ENCODE measurements at places on chromosomes 16 and 17.

DNA sequence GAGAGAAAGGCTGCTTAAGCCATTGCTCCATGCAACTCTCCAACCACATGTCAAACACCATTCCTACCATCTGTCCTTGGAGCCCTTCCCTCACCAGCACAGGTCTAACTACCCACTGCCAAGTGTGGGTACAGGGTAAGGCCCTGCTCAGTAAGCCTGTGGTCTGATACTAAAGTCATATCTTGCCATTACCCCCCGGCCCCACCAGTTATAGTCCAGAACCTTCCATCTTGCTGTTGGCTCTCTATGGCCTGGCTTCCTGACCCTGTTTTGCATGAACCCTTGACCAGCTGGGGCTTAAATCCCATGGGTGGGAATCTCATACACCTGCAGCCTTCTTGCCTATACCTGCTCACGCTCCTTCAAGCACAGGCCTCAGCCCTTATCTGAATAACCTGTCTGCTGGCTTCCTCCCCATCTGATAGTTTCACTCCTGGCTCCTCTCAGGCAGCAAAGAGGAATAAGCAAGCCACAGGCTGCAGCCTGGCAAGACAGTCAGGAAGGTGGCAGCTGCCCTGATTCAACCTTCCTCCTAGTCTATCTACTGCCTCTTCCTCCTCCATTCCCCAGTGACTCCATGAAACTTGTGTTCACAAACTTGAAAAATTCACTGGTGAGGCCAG, 64.1 kb downstream of the ZFHX3 start:
- DNase-seq = no peak

DNA sequence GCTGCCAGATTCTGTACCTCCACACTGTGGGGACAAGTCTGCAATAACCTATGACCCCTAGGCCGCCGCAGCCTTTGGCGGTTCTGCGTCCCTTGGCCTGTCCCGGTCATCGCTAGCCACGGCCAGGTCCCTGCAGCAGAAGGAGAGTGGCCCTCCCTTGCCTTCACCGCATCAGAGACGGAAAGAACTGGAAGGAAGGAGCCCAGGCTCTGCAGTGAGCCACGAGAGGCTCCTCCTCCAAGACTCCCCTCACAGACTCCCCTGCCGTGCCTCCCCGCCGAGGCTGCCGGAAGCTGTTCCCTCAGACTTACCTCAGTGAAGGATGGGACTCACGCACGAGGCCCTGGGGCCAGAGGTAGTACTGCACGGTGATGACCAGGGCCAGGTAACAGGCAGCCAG, 11.0 kb downstream of the SLC38A8 start:
- no peak for DNase-seq

GRCh38 chr17:43403846-43404245, 5.1 kb downstream of the ARL4D start:
- DNase-seq = no peak

GRCh38 chr17:76452127-76452659, 759 bp downstream of the UBE2O start:
- DNase-seq = no peak

GRCh38 chr17:59676716-59677115, 30.5 kb downstream of the PTRH2 start:
- DNase-seq = no peak

GRCh38 chr16:66507731-66508239, 42.1 kb downstream of the TK2 start:
- DNase-seq = no peak

DNA sequence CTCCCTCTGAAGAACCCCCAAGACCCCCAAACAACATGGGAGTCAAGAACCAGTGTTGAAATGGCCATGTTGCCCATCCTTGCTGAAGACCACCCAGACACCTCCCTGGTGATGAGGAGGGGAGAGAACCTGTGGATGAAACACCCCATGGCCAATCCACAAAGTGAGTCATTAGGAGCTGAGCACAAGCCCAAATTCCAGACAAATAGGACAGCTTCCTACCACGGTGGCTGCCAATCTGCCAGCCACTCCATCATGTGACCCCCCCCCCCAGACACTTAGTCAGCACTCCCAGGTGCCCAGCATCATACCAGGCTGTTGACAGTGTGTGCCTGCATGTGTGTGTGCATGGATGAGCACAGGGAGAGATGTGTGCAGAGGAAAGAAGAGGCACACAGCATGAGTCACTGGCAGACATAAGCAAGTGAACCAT, 26.4 kb upstream of the RPL38 start:
- no peak for DNase-seq

GRCh38 chr17:64992325-64992802, 64.2 kb downstream of the GNA13 start:
- no peak for DNase-seq

- no peak for DNase-seq
These were observed 48.1 kb downstream of the MYO18A start for GRCh38 chr17:29131814-29132682.

- DNase-seq = no peak
These were observed 33.3 kb downstream of the PRKCB start for GRCh38 chr16:23869052-23869451.

DNA sequence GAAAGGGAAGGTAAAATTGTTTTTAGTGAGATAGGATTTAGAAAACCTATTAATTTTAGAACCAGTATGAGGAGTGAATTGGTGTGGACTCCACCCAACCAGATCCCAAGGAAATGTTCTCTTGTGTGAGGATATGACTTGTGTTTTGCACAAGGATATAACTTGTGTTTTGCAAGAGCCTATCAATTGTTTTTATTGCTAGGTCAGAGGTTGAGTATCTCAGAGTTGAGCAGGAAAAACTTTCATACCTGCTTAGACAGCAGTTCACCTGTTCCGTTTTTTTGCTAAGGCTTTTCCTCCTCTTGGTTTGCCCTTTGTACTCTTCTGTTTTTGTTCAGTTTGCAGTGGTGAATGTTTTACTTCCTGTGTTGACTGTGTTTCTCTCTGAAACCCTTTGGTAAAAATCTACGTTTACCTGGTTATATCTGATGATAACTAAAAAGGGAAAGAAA, 5.1 kb downstream of the NBR1 start:
- no peak for DNase-seq

DNA sequence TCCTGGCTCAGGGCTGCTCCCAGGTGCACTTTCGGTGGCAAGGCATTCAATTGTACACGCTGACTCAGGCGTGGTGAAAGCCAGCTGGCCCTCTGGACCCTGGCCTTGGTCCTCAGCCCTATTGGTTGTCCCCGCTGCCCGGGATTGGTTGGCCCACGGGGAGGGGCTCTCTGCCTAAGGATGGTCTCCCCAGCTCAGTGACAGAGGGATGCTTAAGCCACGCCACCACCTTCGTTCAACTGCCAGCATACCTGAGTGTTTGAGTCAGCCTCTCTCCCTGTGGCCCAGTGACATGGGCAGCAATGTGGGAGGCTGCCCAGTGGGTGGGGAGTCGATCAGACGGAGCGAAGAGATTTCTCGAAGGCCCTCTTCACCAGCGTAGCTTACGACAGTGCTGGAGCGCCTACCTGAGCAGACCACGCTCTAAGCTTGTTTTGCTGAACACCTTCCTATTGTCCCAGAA, 30.3 kb downstream of the IRF8 start:
- no peak for DNase-seq

DNA sequence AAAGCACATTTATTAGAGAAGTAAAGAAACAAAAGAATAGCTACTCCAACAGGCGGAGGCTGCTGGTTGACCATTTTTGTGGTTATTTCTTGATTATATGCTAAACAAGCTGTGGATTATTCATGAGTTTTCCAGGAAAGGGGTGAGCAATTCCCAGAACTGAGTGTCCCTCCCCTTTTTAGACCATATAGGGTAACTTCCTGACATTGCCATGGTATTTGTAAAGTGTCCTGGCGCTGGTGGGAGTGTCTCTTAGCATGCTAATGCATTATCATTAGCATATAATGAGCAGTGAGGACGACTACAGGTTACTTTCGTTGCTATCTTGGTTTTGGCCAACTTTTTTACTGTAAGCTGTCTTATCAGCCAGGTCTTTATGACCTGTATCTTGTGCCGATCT, 12.2 kb upstream of the HS3ST4 start:
- DNase-seq = no peak

DNA sequence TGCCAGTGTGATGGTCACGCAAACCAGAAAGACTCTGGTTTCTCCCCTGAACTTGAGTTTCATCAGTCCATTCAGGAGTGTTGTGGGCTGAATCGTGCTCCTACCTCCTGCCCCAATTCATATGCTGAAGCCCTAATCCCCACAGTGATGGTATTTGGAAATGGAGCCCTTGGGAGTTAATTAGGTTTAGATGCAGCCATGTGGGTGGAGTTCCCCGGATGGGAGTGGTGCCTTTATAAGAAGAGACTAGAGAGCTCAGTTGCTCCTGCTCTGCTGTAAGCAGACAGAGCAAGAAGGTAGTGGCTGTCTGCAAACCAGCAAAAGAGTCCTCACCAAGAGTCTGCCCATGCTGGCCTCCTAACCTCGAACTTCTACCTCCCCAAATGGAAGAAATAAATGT, 160.3 kb upstream of the DYNLRB2 start:
- no peak for DNase-seq

DNA sequence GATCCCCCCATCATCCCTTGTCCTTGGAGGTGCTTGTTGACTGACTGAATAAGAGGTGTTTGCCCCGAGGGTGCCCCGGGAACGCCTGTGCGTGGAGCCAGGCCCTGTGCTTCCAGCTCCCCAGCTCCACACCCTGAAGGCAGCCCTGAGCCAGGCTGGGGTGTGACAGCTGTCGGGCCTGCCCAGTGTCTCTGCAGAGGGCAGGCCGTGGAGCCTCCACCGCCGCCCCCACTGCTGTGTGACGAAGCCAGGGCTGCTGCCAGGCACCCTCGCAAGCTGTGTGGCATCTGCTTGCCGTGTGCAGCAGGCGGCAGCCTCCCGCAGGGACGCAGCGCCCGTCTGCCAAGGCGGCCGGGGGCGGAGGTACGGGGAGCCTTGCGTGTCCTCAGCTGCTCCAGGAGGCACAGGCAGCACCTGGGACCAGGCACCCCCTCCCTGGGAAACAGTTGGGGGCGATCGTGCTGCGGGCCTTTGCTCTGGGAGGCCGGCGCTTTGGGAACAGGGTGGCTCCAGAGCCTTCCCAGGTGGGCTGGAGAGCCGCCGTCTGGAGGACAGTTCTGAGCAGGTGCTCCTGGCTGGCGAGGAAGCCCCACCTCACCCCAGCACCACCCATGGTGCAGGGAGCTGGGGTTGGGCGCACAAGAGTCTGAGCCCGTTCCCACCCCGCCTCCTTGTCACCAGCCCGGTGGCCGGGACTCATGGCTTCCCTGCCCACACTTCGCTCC, 26.6 kb downstream of the GSE1 start:
- no peak for DNase-seq

GRCh38 chr17:80095844-80096475, 5.4 kb upstream of the GAA start:
- DNase-seq = no peak

GRCh38 chr17:33806631-33807030, 448.5 kb upstream of the CCL2 start:
- DNase-seq = no peak

DNA sequence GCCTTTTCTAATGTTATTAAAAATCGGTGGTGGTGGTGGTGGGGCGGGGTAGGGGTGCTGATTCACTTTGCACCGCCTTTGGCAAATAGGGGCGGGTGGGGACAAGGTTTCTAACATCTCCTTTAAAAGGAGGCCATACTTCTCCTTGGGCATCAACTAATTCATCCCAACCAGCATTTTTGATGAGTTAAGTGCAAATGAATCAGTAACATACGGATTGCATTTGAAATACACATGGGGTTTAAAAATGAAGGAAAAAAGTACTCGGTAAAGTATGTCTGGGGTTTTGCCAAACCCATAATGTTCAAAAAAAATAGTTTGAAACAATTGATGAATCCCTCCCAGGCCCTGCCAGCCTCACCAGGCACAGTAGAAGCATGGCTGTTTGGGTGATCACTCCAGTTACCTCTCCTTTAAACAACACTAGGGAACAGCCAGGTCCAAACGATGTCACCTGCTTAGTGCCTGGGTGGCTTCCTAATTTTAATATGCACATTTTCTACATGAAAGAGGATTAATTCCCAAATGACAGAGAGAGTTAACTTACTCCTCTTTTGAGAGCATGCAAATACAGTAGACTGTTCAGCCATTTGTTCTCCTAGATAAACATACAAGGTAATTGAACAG, 107.2 kb downstream of the ANKFN1 start:
- no peak for DNase-seq

- DNase-seq = no peak
These were observed 5.9 kb downstream of the SKA2 start for GRCh38 chr17:59149051-59149450.

DNA sequence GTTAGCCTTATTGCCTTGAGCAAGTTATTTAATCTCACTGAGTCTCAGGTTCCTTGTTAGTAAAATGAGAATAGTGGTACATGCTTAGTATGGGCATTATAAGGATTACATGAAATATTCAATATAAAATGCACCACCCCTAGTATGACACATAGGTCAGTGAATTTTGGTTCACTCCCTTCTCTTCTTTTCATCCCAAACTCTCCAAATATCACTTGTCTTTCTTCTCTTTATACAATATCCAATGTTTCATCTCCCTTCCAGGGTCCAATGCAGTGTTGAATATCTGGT, 28.4 kb upstream of the CCL2 start:
- no peak for DNase-seq

GRCh38 chr17:82878527-82878926, 38.7 kb upstream of the ZNF750 start:
- DNase-seq = no peak

DNA sequence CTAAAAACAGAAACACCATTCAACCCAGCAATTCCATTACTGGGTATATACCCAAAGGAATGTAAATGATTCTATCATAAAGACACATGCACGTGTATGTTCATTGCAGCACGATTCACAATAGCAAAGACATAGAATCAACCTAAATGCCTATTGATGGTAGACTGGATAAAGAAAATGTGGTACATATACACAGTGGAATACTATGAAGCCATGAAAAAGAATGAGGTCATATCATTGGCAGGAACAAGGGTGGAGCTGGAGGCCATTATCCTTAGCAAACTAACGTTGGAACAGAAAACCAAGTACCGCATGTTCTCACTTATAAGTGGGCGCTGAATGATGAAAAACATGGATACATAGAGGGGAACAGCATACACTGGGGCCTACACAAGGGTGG, 77.2 kb upstream of the MYOCD start:
- DNase-seq = no peak

DNA sequence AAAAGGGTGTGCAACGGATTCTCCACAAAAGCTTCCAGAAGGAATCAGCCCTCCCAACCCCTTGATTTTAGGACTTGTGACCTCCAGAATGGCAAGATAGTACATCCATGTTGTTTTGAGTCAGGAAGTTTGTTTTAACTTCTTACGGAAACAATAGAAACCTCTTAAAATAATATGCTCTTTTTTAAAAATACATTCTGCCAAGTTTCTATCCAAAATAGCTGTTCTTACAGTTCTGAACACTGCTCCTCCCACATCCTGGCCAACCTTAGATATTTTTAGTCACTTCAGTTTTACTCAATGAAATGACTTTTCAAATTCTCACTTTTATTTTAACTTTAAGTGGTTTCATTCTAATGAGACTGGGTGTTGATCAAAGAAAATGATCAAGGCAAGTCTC, 156.4 kb downstream of the ZNF18 start:
- DNase-seq = no peak

DNA sequence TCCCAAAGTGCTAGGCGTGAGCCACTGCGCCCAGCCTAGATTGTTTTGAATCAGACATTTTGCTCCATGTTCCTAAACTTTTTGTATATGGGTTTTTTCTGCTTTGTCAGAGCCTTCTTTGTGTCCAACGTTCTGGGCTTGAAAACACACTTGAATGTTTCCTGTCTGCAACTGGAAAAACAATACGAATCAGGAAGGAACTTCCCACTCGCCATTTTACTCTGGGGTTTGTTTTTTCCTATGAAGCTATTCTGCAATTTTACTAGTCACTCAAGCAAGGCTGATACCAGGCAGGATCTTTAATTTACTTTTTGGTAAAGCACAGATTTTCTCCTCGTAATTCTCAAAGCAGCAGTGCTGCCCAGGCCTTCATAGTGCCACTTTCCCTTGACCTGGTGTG, 31.6 kb downstream of the ARHGAP17 start:
- DNase-seq = no peak

Measured in activated naive CD4-positive, alpha-beta T cell (primary cell).